ENCODE measurements at places on chromosomes 12 and 14. TPM values are rescaled to one million over a fixed set of nuclear protein-coding genes. Genes with fewer than 3 reads are reported as not detected.

TDRD9 gene
- not detected for total RNA-seq

SERPINA12 gene
- not detected for total RNA-seq

KRT4 gene
- total RNA-seq = not detected

ATF7IP gene
- total RNA-seq = 222 TPM

SETD1B gene
- total RNA-seq = 30.7 TPM

TRPV4 gene
- total RNA-seq = 14.0 TPM

KCNMB4 gene
- 13.1 TPM for total RNA-seq

- no peak for DNase-seq
- peak overlapping the region; percentile 44 for H3K4me3 ChIP-seq
- H3K27me3 ChIP-seq = no peaks in the 10 kb centered on the region
- H3K36me3 ChIP-seq = no peaks in the 10 kb centered on the region
- peaks cover 4% of the 10 kb centered on the region for H3K4me1 ChIP-seq
- H3K27ac ChIP-seq = no peak overlapping the region
Observed at GRCh38 chr14:56945291-56945690, 135.0 kb upstream of the OTX2 start.

GRCh38 chr12:112096667-112097066 is 11.9 kb downstream of the NAA25 start:
- peaks cover 81% of the 10 kb centered on the region for H3K36me3 ChIP-seq
- DNase-seq = peak; percentile 20
- H3K27ac ChIP-seq = no peak overlapping the region
- no peak overlapping the region for H3K4me3 ChIP-seq
- no peaks in the 10 kb centered on the region for H3K4me1 ChIP-seq

GRCh38 chr12:85833579-85833978 is 2.6 kb downstream of the RASSF9 start:
- DNase-seq = no peak
- no peaks in the 10 kb centered on the region for H3K36me3 ChIP-seq
- H3K27ac ChIP-seq = no peak overlapping the region
- no peak overlapping the region for H3K4me3 ChIP-seq
- peaks cover 8% of the 10 kb centered on the region for H3K4me1 ChIP-seq

GRCh38 chr12:106721915-106722314 is 52.6 kb upstream of the RIC8B start:
- H3K36me3 ChIP-seq = no peaks in the 10 kb centered on the region
- no peak for DNase-seq
- no peak overlapping the region for H3K4me3 ChIP-seq
- H3K4me1 ChIP-seq = peaks cover 3% of the 10 kb centered on the region
- H3K27ac ChIP-seq = peak overlapping the region; percentile 4

DNA sequence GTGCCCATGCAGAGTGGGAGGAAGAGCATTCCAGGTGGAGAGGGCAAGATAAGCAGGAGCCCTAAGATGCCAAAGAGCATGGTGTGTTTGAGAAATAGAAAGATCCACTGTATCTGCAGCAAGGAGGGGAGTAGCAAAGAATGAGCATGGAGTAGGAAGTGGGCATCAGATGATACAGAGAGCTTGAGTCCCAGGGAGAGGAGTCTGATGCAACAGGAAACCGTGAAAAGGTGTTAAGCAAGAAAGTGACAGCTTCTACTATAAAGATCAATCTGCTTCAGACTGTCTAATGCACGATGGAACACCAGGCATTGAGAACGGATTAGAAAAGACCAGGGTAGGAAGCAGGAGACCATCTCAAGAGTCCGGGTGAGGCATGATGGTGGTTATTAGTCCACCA is 12.3 kb upstream of the GPRC5D start:
- H3K27ac ChIP-seq = no peak overlapping the region
- no peaks in the 10 kb centered on the region for H3K36me3 ChIP-seq
- no peak overlapping the region for H3K4me3 ChIP-seq

DNA sequence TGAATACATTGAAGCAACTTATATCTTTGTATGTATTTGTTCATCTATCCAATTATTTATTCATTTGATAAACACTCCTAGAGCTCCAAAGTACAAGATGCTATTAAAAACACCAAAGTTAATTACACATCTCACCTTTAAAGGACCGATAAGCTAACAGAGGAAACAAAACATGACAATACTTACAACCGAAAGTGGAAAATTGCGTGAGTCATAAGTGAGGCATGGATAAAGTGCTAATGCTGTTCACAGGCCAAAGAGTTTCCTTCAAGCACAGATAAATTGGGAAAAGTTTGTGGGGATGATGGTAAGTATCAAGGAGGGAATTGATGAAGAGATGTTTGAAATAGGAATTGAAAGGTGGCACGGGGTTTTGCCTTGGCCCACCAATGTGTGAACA is 172.8 kb upstream of the KITLG start:
- no peak overlapping the region for H3K4me3 ChIP-seq
- no peak overlapping the region for H3K27ac ChIP-seq
- H3K36me3 ChIP-seq = no peaks in the 10 kb centered on the region
- H3K4me1 ChIP-seq = no peaks in the 10 kb centered on the region
- no peaks in the 10 kb centered on the region for H3K27me3 ChIP-seq

DNA sequence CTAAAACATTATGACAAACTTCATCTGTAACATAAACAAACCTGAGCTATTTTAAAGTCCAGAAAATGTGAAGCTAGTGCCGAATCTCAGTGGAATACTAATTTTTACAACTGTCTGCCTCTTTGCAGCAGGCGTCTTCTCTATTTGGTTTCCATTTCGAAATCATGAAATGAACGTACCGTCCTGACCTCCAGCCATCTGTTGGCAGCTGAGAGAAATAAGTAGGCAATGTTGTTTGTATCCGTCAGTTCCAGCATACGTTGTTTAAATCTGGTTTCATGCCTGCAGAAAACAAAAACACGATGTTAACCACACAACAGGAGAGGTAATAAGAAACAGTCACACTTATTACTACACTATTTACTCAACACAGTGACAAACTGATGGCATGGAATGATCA is 54.3 kb upstream of the KCNJ8 start:
- no peaks in the 10 kb centered on the region for H3K4me1 ChIP-seq
- no peaks in the 10 kb centered on the region for H3K36me3 ChIP-seq
- H3K27me3 ChIP-seq = no peaks in the 10 kb centered on the region
- no peak for DNase-seq
- no peak overlapping the region for H3K27ac ChIP-seq

DNA sequence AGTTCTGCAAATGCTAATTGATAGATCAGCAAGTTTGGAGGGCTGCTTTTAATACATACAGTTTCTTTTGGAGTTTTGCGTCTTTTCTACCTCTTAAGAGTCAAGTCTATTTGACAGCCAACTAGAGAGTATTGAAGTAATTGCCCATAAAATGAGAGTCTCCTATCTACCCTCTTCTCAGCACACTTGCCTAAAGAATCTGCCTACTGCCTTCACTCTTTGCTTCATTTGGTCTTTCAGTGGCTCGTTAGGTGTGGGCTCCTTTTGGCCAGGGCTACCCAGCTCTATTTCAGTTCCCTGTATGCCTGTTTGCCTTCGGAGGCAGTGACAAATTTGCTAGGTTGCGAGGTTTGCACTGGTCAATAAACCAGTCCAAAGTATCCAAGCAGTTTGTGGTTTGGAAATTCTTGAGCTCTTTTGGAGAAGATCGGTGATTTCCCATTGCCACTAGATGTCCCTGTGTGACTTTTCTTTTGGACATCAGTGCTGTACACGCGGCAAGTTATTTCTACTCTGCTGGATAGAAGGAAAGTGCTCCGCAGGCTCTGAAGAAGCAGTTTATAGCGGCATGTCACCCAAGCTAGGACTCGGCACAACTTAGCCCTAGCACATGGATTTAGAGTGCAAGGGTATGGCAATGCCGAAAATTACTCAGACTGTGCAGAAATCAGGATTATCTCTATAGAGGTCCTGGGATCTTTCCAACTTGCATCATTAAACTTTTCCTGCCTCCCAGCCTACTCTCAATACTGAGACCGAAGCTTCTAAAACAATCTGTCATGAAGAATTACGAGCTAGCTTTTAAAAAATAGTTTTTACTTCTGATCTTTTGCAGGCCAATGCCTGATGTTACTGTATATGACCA is 38.6 kb downstream of the MGST1 start:
- no peaks in the 10 kb centered on the region for H3K27me3 ChIP-seq
- H3K36me3 ChIP-seq = no peaks in the 10 kb centered on the region
- H3K4me3 ChIP-seq = no peak overlapping the region
- H3K27ac ChIP-seq = no peak overlapping the region
- peak; percentile 71 for DNase-seq

DNA sequence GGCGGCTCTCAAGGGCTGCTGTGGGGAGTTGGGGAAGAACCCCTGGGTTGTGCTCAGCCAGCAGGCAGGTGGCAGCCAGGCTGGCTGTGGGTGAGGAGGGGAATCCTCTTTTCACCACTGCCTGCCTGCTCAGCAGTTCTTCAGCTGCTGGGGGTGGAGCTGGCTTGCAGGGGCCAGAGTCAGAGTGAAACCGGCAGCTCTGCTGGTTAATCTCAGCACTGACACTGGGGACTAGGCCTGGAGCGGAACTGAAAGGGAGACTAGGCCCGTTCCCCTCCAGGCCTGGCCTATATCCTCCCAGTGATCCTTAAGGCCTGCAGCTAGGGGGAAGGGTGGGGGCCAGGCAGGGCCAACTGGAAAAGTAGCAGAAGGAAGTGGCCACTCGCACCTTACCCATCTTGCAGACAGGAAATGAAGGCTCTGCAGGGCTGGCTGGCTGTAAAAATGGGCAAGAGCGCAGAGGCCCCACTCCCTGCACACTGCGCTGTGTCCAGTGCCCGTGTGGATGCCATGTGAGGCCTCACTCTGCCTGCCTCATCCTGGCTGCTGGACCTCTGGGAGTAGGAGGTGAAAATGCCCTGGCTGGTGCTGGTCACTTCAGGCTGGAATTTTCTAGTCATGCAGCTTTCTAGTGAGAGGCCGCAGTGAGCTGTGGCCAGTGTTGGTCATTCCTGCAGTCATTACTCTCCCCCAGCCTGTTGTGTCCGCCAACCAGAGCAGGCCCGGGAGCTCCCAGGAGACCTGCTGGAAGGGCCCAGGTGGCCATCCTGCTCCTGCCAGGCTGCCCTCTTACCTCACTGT is 39.4 kb downstream of the SH2B3 start:
- H3K4me1 ChIP-seq = peaks cover 4% of the 10 kb centered on the region
- no peaks in the 10 kb centered on the region for H3K27me3 ChIP-seq
- no peak overlapping the region for H3K4me3 ChIP-seq
- H3K27ac ChIP-seq = peak overlapping the region; percentile 44
- H3K36me3 ChIP-seq = peaks cover 44% of the 10 kb centered on the region

GRCh38 chr12:50394469-50395029 is 1.9 kb downstream of the FAM186A start:
- H3K36me3 ChIP-seq = no peaks in the 10 kb centered on the region
- DNase-seq = no peak
- no peak overlapping the region for H3K27ac ChIP-seq
- no peaks in the 10 kb centered on the region for H3K27me3 ChIP-seq
- no peak overlapping the region for H3K4me3 ChIP-seq
- no peaks in the 10 kb centered on the region for H3K4me1 ChIP-seq

DNA sequence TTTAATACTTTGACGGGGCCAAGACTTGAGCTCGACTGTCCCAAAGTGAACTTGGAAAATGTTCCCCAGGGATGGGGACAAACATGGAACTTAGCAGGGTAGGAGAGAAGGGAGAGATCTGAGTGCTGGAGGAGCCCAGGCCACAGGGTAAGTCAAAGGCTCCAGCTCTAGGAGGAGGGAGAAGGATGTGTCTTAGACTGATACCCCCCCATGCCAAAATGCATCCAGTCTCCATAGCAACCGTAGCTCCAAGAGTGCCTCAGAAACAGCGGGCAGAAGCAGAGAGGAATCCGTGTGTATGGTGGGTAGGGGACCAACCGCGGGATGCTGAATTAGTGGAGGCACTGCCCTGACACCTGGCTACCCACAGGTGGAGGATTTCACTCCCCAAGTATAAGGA is 845 bp upstream of the AGAP2 start:
- no peak overlapping the region for H3K4me3 ChIP-seq
- H3K4me1 ChIP-seq = no peaks in the 10 kb centered on the region
- H3K27ac ChIP-seq = no peak overlapping the region
- H3K27me3 ChIP-seq = peaks cover 99% of the 10 kb centered on the region

DNA sequence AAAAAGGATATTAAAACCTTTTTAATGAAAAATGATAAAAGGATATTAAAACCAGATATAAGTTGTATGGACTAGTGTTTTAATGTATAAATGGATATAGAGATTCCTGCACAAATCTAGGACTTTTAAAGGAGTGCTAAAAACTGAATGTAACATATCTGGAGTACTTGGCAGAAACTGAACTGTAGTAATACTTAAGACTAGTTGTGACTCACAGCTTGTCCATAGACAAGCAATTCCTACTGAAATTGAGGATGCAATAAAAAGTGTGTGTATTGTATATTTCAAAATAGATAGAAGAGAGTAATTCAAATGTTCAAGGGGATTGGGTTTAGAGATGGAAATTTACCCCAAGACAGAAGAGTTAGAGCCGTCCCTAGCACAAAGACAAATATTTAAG is 59.6 kb downstream of the FBXO33 start:
- no peak for DNase-seq
- H3K27me3 ChIP-seq = no peaks in the 10 kb centered on the region
- no peak overlapping the region for H3K4me3 ChIP-seq
- no peaks in the 10 kb centered on the region for H3K36me3 ChIP-seq

GRCh38 chr12:94898388-94898787 is 105.1 kb downstream of the NDUFA12 start:
- no peak overlapping the region for H3K4me3 ChIP-seq
- H3K27ac ChIP-seq = no peak overlapping the region
- no peaks in the 10 kb centered on the region for H3K36me3 ChIP-seq
- H3K4me1 ChIP-seq = no peaks in the 10 kb centered on the region
- no peaks in the 10 kb centered on the region for H3K27me3 ChIP-seq
- DNase-seq = peak; percentile 65

- no peak for DNase-seq
- no peak overlapping the region for H3K27ac ChIP-seq
- H3K4me3 ChIP-seq = no peak overlapping the region
- H3K27me3 ChIP-seq = no peaks in the 10 kb centered on the region
Observed at GRCh38 chr12:19525274-19525673, 86.0 kb downstream of the AEBP2 start.

GRCh38 chr14:104358528-104359300 is 220.3 kb downstream of the KIF26A start:
- H3K4me1 ChIP-seq = no peaks in the 10 kb centered on the region
- no peaks in the 10 kb centered on the region for H3K27me3 ChIP-seq
- H3K36me3 ChIP-seq = no peaks in the 10 kb centered on the region
- peak; percentile 26 for DNase-seq
- no peak overlapping the region for H3K4me3 ChIP-seq

DNA sequence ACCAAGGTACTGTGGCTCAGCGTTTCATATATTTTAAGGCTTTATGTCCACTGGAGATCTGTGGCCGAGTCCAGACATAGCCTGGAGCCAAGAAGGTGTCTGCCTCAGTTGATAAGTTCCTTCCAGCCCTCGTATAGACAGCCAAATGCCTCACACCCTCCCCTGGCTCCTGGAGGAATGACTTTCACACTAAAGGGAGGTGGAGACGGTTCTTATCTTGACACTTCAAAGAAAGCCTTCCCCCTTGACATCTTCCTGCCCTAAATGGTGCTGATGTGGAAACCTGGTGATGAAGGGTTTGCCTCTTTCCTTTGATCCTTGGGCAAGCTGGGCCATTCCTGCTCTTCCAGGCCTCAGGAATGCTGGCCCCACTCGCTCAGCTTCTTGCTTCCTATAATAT is 474.8 kb upstream of the TBX3 start:
- peak; percentile 71 for DNase-seq
- no peak overlapping the region for H3K27ac ChIP-seq
- H3K4me3 ChIP-seq = no peak overlapping the region
